ENCODE measurements at places on chromosomes 1 and 21.

DNA sequence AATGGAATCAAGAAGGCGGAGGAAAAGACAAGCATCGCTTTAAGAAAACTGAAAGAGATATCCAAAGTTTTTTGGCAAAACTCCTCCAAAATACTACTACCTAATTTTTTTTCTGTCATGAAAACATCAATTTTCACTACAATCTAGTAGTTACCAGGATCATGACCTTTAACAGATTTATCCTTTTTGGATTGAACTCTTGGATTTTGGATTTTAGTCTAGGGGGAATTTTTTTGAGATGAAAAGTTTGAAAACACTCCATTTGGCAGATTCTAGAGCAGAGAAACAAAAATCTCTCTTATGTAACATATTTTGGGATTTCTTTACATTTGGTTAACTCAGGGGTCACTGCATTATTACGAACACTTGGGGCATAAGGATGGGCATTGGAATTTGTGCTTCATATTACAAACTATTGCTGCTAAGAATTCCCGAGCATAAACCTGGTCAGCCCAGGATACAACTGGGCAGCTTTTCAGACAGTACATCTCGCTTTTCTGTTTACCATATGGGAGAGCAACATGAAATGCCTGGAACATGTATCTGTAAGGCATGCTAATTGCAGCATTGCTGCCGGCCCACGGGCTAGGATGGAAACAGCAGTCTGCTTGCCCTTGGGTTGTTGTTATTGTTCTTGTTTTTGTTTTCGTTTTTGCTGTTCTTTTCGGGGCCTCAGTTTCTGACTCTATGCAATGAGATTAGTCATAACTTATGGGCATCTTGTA is 264.3 kb downstream of the RHOU start:
- DNase-seq, result no peak

- no peak for DNase-seq
Measured at GRCh38 chr21:39006571-39007311, 176.5 kb downstream of the PSMG1 start.

DNA sequence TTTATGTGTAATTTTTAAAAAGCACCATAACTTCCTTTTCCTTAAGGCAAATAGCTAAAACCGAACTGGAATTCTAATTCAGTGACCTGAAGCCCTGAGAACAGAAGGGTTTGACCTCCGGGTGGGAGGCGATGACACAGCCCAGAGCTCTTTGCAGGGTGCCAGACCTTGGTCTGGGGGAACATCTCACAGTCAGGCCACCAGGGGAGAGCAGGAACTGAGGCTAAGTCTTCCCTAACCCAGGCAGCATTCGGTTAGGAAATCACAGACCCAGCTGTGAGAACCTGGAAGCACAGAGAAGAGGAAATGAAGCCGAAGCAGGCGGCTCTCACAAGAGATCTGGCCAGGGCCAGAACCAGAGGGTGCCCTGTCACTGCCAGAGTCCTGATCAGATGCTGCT is 444.8 kb downstream of the TTLL7 start:
- no peak for DNase-seq

DNA sequence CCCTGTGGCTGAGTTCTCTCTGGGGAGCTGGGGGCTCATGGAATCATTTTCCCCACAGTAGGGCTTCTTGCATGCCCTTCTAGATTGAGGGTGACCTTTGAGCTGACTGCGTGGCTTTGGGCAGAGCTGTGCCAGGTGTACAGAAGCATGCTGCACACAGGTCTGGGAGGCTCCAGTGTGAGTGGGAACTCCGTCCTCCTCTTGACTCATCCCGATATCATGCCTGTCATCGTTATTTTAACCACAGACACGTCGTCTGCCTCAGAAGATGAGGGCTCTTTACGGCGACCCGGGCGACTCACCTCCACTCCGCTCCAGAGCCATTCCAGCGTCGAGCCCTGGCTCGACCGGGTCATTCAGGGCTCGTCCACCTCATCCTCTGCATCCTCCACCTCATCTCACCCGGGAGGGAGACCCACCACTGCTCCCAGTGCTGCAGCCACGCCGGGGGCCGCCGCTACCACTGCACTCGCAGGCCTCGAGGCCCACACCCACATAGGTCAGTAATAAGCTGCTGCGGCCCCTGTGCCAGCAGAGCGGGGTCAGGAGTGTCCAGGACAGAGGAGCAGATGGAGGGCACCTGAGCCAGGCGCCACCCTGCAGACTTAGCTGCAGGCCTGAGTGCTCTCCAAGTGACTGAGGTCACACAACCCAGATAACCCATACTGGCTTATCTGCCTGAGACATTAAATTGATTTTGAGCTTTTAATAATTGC is 39.8 kb downstream of the DIP2A start:
- DNase-seq, result no peak

Measured in naive thymus-derived CD4-positive, alpha-beta T cell (primary cell).